ENCODE measurements at places on chromosomes 11 and 22.

GRCh38 chr11:133531971-133532651, at the start of gene OPCML:
Gene OPCML, minus strand, starts transcription at chr11:133532501.
- peak; percentile 47 for DNase-seq

DNA sequence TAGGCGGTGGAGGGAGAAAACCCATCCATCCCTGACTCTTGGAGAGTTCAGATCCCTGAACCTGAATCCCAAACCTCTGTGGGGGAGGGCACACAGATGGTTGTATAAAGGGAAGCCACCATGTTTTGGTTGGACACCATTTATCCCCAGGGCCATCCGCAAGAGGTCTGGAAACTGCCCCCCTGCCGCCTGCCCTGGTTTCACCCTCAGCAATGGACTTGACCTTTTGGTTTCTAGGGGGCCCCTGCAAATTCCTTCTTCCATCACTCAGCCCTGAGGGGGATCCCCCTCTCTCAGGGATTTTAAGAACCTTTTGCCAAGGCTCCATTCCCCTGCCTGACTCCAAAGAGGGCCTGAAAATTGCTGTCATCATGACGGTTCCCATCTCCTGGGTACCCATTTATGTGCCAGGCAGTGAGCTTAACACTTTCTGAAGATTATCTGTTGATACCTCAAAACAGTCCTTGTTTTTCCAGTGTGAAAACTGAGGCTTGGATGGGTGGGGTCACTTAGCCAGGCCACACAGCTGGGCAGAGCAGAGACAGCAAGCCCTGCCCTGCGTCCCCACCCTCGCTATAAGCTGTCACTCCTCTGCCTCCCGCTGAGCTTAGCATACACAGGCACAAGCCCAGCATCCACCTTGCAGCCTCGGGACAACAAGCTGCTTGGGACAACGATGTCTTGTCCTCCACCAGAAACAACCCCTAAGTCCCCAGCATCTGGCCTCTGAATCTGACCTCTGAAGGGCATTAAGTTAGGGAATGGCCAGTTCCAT, 33.2 kb upstream of the CRYBB3 start:
- DNase-seq: no peak

DNA sequence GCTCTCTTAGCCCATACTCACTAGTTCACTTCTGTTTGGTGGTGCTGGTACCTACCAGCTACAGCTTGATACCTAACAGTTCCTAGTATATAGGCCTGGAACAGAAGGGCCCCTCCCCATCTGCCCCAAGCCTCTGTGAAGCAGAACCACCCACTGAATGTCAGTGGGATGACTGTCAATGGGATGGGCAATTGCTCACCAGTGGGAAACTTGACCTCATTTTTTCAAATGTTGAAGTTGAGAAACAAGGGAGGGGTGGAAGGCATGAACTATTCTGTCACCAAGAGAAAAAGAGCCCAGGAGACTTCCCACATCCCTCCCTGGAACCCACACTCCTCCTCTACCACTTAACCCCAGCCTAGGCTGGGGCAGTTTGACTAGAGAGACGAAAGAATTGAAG, at the start of gene NLRP10:
NLRP10 (minus strand) TSS at position 62 of the 400 bp plus-strand sequence. CDS start 1,952 bp downstream, outside the sequence.
- DNase-seq: no peak

- no peak for DNase-seq
Observed at GRCh38 chr11:95067841-95068219, 1.1 kb downstream of the SRSF8 start.

- DNase-seq: no peak
Observed at GRCh38 chr11:89521294-89521693, 30.1 kb upstream of the NOX4 start.

- DNase-seq: no peak
Observed at GRCh38 chr22:40635043-40635939, 1.2 kb downstream of the MRTFA start.

GRCh38 chr11:45664376-45665205, 831 bp downstream of the CHST1 start:
- no peak for DNase-seq

- DNase-seq: no peak
Observed at GRCh38 chr22:19525116-19525660, 978 bp upstream of the CLDN5 start.

GRCh38 chr22:45071618-45072017, 61.8 kb upstream of the PHF21B start:
- DNase-seq: no peak

GRCh38 chr11:7421136-7421535, 64.2 kb upstream of the OLFML1 start:
- no peak for DNase-seq

GRCh38 chr22:36816339-36816635, 548 bp downstream of the PVALB start:
- DNase-seq: no peak

DNA sequence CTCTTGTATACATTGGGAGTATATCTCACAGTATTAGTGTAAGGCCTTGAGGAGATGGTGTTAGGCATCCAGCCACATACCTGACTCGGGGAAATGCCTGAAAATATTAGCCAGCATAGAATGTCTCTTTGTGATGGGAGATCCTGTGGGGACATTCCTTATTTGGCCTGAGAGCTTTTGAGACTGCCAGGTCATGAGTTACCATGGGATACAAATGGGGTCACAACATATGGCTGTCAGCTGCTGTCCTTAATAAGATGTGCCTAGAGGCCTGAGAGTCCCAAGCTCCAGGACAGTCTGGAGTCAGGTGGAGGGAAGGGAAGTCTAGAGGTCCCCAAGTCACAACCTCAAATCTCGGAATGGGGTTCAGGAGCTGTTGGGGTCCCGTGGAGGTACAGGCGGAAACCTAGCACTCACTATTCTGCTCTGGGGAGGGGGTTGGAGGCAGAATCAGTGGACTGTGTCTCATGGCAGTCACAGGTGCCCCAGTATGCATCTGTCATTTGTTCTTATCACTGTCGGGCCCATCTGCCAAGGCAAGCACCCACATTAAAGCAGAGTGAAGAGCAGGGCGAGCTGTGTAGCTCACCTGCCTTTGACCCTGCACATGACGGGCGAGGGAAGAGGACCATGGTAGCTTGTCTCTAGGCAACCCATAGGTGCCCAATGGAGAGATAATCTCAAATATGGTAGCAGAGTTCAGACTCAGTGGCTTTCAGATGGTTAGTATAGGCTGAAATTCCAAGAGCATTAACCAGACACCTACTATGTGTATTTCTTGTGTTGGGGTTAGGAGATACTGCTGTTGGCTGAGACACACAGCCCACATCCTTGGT, 29.9 kb downstream of the KCNQ1OT1 start:
- DNase-seq: no peak

DNA sequence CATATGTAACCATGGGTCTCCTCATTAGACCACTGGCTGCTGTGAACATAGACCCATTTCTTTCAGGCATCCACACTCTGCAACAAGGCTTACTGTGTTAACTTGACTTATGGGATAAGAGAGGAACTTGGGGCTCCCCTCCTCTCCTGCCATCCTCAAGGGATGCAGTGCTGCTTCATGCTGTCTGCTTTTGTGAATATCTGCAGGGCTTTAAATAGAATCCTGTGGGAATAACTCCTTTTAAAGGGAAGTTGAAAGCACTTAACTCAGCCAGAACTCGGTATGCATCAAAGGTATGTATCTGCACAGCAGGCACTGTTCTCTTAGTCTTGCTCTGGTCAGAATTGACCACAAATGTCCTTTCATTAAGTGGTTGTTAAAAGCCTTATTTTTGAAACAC, 222.5 kb upstream of the KIRREL3 start:
- no peak for DNase-seq

GRCh38 chr11:77467993-77468392, 5.9 kb downstream of the PAK1 start:
- DNase-seq: no peak

DNA sequence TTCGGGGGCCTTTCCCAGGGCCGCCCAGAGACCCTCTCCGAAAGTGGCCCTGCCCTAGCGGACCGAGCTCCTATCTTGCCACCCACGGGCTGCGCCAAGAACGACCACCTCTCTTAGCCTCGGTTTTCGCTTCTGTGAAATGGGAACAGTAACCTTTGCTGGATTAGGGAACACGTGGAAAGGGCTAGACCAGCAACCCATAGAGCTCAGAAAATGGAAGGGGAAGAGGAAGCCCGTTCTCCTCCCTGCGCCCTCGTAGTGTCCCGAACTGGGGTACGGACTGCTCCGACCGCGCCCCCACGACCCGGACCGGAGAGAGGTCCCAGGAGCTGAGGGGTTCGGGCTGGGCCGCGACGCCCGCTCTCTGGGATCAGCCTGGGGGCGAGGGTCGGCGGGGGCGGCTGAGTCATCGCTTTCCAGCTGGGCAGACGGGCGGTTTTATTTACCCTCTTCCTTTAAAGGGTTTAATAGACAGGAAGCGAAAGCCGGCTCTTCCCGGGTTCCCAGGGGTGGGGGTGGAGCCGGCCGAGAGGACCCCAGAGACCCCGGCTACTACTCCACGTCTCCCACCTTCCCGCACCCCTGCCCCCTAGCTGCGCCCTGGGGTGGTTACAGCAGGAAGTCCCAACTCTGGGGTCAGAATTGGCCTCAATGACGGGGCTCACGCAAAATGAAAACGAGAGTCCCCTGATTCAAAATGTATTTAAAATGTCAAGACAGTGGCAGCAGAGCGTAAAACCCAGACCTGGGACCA, 907 bp upstream of the PHLDA2 start:
- DNase-seq: no peak

DNA sequence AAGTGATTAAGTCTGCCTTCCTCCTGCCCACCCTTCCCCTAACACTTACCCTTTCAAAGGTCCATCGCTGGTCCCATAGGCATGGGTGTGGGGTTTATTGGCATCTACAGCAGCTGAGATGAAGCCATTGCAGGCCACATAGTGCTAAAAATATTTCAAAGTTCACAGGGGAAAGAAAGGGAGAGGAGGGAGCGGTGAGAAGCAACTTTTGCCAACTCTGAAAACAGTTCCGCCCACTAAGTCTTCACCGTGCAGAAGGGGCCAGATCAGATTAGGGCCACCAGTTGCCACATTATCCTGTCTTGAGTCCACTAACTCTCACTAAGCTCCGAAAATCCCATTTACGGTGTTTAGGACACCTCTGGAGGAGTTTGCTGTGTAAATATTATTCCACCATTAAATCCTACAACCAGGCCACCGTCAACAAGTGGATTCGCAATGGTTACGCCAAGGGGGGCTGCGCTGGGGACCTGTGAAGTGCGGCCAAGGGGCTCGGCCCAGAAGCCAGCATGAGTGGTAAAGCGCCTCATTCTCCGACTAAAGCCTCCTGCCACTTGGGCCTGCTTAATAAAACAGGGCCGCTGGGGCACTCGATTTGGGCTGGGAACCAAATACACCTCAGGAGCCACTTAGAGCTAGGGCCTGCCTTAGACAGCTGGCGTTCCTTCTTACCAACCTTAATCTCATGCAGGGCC, 534.9 kb downstream of the MIAT start:
- no peak for DNase-seq

GRCh38 chr11:116579857-116580727, 192.7 kb downstream of the BUD13 start:
- no peak for DNase-seq

- no peak for DNase-seq
Observed at GRCh38 chr11:109984634-109985289, 108.4 kb upstream of the ZC3H12C start.

DNA sequence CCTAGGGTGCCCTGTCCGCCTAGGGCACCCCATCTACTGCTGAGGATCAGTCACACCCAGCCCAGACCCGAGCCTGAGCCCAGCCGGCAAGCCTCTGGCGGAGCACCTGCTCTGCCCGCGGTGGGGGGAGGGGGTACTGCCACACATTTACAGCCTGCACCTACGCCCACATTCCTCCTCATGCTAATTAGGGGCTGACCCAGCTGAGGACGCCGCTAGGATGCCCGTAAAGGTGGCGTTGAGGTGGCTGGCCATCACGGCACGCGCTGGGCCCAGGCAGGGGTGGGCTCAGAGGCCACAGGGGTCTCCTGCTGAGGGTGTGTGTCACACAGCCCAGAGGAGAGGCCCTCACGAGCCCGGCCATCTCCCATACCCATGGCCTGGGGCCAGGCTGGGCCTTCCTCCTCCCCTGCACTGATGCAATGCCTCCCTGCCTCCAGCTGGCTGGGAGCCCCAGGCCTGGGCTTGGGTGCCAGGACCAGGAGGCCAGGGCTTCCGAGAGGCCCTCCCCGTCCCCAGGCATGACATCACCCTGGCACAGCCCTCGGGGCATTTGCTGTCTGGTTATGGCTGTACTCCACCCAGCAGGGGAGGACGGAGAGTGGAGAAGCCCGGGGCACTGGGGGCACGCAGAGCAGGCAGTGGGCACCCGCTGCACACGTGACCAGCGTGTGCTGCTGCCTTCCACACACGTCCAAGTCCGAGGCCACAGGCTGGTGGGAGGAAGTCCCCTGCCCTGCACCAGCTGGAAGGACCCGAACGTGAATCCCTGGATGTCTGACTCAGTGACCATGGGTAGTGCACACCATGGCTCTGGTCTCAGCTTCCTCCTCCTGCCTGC, 12.7 kb downstream of the DUSP8 start:
- peak; percentile 95 for DNase-seq

- DNase-seq: no peak
Observed at GRCh38 chr11:114179234-114179941, 116.8 kb upstream of the NNMT start.

GRCh38 chr22:37331034-37331428, 48.7 kb downstream of the CYTH4 start:
- DNase-seq: no peak

GRCh38 chr11:8566613-8567210, 27.3 kb downstream of the STK33 start:
- no peak for DNase-seq

GRCh38 chr22:45009606-45010531, at the start of gene PHF21B:
Gene PHF21B, minus strand, starts transcription at chr22:45010005. Its CDS starts 456 bp downstream, at chr22:45009549.
- peak; percentile 70 for DNase-seq

- no peak for DNase-seq
Observed at GRCh38 chr11:90818196-90818745, 595.4 kb upstream of the CHORDC1 start.

- DNase-seq: no peak
Observed at GRCh38 chr22:37202716-37203115, 9.6 kb downstream of the SSTR3 start.

GRCh38 chr11:65392899-65393298, 6.5 kb downstream of the FRMD8 start:
- DNase-seq: no peak

DNA sequence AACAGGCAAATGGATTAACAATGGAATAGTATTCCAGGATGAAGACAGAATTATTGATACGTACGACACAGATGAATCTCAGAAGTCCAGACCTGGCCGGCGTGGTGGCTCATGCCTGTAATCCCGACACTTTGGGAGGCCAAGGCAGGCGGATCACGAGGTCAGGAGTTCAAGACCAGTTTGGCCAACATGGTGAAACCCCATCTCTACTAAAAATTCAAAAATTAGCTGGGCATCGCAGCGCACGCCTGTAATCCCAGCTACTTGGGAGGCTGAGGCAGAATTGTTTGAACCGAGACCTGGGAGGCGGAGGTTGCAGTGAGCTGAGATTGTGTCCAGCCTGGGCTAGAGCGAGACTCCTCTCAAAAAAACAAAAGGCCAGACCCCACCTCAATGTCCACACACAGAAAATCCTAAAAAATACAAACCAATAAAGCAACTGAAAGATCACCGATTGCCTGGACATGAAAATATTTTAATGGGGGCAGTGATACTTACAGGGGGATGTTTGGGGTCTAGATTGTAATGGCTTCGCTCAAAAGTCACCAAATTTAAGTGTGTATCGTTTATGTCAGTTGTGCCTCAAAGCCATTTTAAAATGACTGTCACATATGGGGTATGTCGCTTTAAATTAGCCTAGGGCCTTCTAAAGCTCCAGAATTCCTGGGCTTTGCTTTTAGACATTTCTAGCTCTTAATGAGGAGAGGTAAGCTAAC, 3.8 kb downstream of the RPS25 start:
- no peak for DNase-seq

GRCh38 chr11:74702383-74703007, 28.7 kb downstream of the CHRDL2 start:
- peak; percentile 60 for DNase-seq

- no peak for DNase-seq
Observed at GRCh38 chr22:21047035-21047661, 1.4 kb downstream of the LRRC74B start.

- no peak for DNase-seq
Observed at GRCh38 chr22:25844601-25845000, 102.6 kb downstream of the MYO18B start.

Data from anterior cingulate cortex (tissue), 58 donors.